Naive thymus-derived CD8-positive, alpha-beta T cell (primary cell): ENCODE measurements at places on chromosomes 6 and 20.

DNA sequence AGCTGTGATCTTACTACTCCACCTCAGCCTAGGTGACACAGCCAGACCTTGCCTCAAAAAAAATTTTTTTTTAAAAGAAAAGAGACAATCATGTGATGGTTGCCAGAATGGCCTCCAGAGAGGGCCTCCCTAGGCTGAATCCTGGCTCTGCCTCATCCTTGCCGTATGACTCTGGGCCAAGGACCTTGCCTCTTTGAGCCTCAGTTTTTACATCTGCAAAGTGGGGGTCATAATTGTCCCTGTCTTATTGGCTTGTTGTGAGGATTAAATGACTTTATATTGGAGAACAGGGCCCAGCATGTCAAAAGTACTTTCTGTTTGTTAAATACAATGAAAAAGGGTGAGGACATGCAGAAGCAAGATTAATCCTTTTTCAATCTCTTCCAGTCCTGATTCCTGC, 14.4 kb downstream of the SRXN1 start:
- DNase-seq: no peak
- no peaks in the 10 kb centered on the region for H3K36me3 ChIP-seq
- peaks cover 27% of the 10 kb centered on the region for H3K27me3 ChIP-seq

DNA sequence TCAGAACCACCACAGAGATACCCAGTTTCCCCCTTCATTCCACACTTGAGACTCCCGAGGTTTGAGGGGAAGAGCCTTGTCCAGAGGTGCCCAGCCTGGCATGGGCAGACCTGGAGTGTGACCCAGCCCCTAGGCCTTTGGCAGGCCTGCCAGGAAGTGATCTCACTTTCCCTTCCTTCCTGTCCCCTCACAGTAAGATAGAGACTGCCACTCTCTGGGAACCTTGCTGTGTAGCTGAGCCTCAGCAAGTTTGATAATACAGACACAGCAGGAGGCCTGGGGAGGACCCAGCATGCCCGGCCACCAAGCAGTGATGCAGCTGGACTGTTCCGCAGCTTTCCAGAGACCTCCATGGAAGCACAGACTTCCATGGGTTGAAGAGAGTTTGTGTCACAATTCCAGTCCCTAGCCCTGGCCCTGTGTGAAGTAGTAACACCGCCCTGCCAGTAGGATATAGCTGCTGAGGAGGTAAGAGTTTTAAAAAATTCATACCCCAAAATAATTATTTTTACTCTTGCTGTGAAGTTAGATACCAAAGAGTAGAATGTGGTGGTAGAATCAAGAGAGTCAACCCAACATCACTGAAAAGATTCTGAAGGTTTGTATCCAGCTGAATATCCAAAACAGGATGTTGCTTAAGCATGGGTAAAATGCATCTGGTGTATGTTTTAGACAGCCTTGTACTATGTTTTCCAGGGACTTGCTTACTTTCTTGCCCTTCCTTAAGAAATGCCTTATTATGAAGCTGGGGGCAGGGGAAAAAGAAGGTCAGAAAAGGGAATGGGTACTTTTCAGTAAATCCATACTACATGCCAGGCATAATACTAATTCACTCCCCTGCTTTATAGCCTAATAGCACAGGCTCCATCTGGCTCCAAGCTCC, 16.3 kb downstream of the PKIG start:
- no peaks in the 10 kb centered on the region for H3K36me3 ChIP-seq
- DNase-seq: peak; percentile 22
- no peaks in the 10 kb centered on the region for H3K27me3 ChIP-seq
- H3K27ac ChIP-seq: peak overlapping the region; percentile 94
- H3K4me3 ChIP-seq: peak overlapping the region; percentile 73

DNA sequence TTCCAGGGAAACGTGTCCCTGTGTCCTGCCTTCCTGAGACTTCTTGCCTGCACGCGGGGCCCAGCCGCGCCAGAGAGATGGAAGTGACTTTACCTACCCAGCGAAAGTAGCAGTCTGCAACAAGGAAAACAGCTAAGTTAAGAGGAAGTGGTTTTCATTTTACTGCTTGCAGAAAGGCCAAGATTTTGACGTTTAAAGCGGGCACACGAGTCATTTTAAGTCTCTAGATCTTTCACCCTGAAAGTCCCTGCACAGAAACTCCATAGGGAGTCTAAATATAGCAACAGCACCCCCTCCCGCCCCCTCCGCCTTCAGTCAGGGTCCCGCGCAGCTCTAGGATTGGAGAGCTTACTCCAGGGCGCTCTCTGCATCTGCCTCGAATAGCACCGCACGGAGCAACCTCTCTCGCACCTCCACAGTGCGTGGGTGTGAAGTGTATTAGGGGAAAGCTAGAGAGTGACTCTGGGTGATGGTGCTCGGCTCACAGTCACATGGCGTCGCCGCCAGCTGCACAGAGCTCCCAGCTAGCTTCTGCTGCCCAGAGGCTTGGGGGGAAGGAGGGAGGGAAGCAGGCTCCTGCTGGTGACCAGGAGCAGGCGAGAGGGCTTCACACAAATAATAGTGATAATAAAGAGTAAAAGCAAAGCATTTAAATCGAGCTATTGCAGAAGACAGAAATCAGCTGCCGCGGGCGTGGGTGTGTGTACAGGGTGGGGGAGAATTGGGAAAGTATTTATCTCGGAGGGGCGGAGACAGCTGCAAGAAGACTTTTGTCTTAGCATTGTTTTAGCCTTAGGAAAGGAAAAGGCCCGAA, 1.8 kb upstream of the KCNQ5 start:
- peak overlapping the region; percentile 95 for H3K27ac ChIP-seq
- H3K36me3 ChIP-seq: no peaks in the 10 kb centered on the region
- H3K4me1 ChIP-seq: peaks cover 25% of the 10 kb centered on the region
- DNase-seq: peak; percentile 52

DNA sequence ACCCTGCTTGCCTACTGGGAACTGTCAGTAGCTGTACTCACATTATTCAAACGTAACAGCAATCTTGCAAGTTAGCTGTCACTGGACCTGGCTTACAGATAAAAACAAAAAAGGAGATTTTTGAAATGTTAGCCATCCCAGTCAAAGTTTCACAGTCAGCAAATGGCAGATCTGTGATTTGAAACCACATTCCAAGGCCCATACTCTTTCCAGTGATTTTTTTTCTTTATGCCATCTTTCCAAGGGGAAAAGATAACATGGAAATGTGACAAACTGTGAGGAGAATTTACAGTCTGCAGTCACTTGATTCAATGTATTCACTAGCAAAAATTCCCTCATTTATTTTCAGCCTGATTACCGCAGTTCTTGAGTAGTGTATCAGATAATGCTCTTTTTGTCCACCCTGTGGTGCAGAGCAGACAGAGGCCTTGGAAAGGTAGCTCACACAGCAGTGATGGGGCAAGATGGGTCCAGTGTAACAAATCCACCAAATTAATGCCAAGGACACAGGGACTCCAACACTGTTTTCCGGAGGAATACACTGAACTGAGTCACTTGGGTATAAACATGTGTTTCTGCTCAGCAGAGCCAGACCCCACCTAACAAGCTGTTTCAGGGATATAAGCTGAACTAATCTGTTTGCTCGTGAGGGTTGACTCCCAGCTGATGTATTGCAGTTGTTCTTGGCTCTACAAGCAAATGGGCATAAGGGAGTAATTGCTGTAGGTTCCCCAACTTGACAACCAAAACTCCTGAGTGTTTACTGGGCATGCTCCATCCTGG, 49.9 kb upstream of the ADGRF1 start:
- no peaks in the 10 kb centered on the region for H3K4me1 ChIP-seq
- DNase-seq: no peak
- no peak overlapping the region for H3K4me3 ChIP-seq
- H3K36me3 ChIP-seq: no peaks in the 10 kb centered on the region
- no peak overlapping the region for H3K27ac ChIP-seq

DNA sequence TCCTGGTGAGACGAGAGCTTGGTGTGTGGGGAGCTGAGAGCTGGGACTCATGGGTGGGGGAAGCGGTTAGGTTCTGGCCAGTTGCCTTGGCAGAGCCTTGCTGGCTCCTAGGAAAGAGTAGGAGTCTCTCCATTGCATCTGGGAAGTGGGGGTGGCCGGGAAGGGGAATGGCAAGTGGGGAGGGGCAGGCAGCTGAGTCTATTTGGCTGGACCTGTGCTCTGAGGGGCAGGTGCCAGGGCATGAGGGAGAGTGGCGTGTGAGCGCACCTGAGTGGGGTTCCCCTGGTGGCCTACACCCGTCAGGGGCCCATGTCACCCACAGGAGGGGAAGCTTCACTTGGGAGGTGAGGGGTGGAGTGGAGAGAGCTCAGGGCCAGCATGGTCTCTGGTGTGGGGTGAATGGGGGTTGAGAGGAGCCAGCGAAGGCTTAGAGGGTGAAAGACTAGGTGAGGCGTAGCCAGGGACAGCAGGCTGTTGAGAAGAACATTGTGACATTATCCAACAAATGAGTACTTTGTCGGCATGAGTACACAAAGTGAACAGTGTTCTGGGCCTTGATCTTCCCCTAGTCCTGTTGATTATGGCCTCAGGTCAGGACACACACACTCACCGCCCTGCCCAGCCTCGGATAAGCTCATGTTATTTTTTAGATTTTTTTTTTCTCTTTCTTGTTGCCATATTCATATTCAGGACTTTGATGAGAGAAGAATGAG, 59.8 kb downstream of the FAM120B start:
- no peaks in the 10 kb centered on the region for H3K27me3 ChIP-seq
- peaks cover 8% of the 10 kb centered on the region for H3K4me1 ChIP-seq
- H3K4me3 ChIP-seq: no peak overlapping the region
- DNase-seq: no peak

- no peak for DNase-seq
- no peak overlapping the region for H3K4me3 ChIP-seq
- no peak overlapping the region for H3K27ac ChIP-seq
- no peaks in the 10 kb centered on the region for H3K27me3 ChIP-seq
- H3K4me1 ChIP-seq: peaks cover 25% of the 10 kb centered on the region
- H3K36me3 ChIP-seq: no peaks in the 10 kb centered on the region
Measured at GRCh38 chr20:33549229-33549999, 59.5 kb downstream of the CBFA2T2 start.

- H3K36me3 ChIP-seq: no peaks in the 10 kb centered on the region
- peak overlapping the region; percentile 87 for H3K27ac ChIP-seq
- DNase-seq: no peak
- H3K4me3 ChIP-seq: peak overlapping the region; percentile 67
- peaks cover 27% of the 10 kb centered on the region for H3K4me1 ChIP-seq
Measured at GRCh38 chr6:34486106-34486740, 20.3 kb downstream of the PACSIN1 start.

- DNase-seq: no peak
- H3K27me3 ChIP-seq: no peaks in the 10 kb centered on the region
- no peak overlapping the region for H3K27ac ChIP-seq
- H3K4me1 ChIP-seq: no peaks in the 10 kb centered on the region
- no peaks in the 10 kb centered on the region for H3K36me3 ChIP-seq
Measured at GRCh38 chr20:8291873-8292272, 159.8 kb downstream of the PLCB1 start.

- H3K27me3 ChIP-seq: peaks cover 42% of the 10 kb centered on the region
- DNase-seq: no peak
- no peaks in the 10 kb centered on the region for H3K4me1 ChIP-seq
- no peaks in the 10 kb centered on the region for H3K36me3 ChIP-seq
- no peak overlapping the region for H3K4me3 ChIP-seq
Measured at GRCh38 chr6:46472243-46472642, 19.0 kb downstream of the RCAN2 start.

DNA sequence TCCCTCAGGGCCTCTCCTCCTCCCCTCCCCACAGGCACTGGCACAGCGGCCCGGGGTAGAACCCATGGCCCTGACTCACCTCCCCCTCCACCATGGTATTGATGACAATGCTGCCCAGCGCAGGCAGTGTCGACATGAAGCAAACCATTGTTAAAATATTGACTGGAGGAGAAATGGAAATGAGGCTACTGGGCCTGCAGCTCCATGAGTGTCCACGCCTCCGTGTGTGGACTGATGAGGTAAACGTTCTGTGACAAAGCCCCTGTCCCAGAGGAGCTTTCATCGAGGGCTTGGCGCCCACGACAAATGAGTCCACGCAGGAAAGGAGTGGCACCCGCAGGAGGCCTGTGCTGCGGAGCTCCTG, 402.7 kb downstream of the TAF4 start:
- no peak overlapping the region for H3K27ac ChIP-seq
- DNase-seq: no peak
- H3K4me1 ChIP-seq: no peaks in the 10 kb centered on the region
- no peak overlapping the region for H3K4me3 ChIP-seq
- no peaks in the 10 kb centered on the region for H3K27me3 ChIP-seq

DNA sequence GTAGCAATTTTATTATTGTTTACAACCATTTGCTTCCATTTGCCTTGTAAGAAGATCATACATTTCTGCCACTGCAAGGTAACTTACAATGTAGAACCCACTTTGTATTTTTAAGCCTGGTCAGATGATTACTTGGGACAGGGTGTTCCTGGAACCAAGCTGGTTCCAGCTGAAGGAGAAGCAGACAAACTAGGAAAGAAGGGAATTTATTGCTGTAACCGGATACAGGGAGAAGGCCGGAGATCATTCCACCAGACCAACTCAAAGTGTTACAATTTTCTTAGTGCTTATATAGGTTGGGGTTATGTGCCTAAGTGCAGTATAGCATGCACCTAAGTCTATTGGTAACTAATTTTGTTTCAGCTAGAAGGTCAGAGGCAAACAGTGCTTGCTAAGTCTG, 104.4 kb downstream of the MANEA start:
- no peak for DNase-seq
- no peak overlapping the region for H3K4me3 ChIP-seq
- no peaks in the 10 kb centered on the region for H3K36me3 ChIP-seq
- no peak overlapping the region for H3K27ac ChIP-seq

GRCh38 chr6:68572525-68572924, 62.6 kb upstream of the ADGRB3 start:
- no peaks in the 10 kb centered on the region for H3K27me3 ChIP-seq
- no peaks in the 10 kb centered on the region for H3K36me3 ChIP-seq
- H3K27ac ChIP-seq: no peak overlapping the region
- H3K4me3 ChIP-seq: no peak overlapping the region
- DNase-seq: no peak
- no peaks in the 10 kb centered on the region for H3K4me1 ChIP-seq

DNA sequence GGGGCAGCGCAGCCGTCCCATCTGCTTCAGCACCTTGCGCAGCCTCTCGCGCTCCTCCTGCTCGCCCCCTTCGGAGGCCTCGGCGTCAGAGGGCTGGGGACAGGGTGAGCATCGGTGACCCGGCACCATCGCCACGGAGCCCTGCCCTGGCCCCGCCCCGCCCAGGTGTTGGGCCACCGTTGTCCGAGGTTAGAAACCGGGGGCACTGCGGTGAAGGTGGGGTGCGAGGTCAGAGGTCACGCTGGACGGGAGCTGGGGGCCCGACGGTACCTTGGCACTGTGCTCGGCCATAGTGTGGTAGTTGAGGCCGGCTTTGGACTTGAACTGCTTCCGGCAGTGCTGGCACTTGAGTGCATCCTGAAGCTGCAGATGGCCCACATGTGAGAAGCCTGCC, 6.4 kb downstream of the ZNF512B start:
- H3K36me3 ChIP-seq: peaks cover 2% of the 10 kb centered on the region
- H3K4me3 ChIP-seq: peak overlapping the region; percentile 56
- peaks cover 3% of the 10 kb centered on the region for H3K4me1 ChIP-seq

DNA sequence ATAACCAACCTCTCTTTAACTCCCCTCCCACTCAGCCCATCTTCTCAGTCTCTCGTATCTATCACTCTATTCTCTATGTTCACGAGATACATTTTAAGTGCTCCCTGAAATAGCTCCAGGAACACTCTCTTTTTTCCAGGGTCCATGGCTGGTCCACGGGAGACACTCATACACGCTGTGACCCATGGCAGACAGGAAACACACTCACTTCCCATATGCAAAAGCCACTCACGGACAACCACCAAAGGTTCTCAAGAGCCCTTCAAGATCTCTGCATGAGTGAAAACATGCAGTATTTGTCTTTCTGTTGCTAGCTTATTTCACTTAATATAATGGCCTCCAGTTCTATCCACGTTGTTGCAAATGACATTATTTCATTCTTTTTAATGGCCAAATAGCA, 71.4 kb upstream of the PCSK2 start:
- no peak overlapping the region for H3K27ac ChIP-seq
- no peak overlapping the region for H3K4me3 ChIP-seq
- H3K36me3 ChIP-seq: no peaks in the 10 kb centered on the region
- no peaks in the 10 kb centered on the region for H3K27me3 ChIP-seq
- H3K4me1 ChIP-seq: no peaks in the 10 kb centered on the region
